Stimulated activated naive CD4-positive, alpha-beta T cell treated with Interleukin-2 at 50 U/mL for 16 hours (primary cell): ENCODE measurements at places on chromosomes 4 and X.
A peak's percentile ranks its signal among the peaks of the same experiment; 100 is the strongest.

DNA sequence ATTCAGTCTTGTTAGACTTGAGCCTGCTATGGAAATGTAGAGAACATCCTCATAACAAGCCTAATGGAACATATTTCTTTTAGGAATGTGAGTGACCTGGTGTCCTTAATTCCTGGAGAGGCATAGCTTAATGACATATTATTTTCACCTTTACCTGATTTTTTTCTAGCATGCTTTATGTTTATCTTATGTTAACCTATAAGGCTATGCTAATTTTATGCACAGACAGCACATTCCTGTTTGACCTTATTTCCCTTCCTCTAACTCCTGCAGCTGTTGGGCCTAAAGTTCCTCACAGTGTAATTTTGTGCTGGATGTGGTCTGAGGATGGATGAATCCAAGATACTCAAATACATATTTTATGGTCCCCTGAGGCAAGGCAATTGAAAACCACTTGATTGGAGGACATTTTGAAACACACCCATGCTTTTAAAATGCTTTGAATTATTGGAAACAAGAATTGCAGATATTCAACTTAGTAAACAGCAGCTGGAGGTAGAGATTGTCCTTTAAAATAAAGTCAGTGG is 111.5 kb downstream of the LARP7 start:
- DNase-seq, result no peak

- DNase-seq, result no peak
Observed at GRCh38 chr4:15245006-15245530, 182.8 kb upstream of the C1QTNF7 start.

- DNase-seq, result peak; percentile 10
Observed at GRCh38 chr4:54942721-54943120, 182.7 kb downstream of the KDR start.

DNA sequence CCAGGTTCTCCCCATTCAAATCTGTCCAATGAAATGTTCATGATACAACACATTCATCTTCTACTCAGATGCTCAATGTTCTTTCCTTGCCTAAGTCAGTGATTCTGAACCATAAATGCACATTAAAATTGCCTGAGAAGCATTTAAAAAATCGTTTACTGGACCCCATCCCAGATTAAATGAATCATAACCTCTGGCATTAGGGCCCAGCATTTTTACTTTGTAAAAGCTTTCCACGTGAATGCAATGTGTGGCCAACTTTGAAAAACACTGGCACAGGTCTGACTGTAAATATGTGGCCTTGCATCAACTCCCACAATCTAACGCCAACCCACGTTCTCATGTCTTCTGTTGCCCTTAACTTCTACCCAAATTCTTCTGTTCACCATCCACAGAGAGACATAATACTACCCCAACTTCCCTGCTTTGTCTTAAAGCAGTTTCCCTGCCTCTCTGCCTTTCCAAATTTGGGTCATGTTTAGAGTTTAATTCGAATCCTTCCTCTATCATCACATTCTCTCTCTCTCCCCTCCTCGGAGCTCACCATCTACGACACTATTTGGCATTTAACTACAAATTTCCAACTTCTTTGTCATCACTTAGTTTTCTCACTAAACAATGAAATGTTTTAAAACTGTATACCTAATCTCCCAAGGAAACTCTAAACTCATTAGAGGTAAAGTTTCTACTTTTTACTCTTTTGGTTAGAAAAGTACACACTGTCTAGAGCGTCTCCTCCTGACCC is 78.7 kb downstream of the PRKG2 start:
- no peak for DNase-seq

DNA sequence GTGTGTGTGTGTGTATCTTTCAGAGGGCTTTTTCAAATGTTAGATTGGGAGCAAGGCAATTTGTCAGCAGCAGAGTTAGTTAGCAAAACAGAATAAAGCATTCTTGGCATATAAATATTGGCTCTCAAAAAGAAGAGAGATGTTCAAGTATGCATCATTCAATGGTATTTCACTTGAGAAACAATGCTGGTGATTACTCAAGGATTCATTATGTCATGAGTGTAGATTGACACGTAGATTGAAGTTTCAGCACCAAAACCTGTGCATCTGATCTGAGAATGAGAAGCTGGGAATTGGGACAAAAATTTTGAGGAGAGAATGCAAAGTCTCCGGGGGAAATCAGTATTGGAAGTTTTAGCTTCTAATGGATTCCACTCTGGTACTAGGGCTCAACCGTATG is 241.4 kb downstream of the FRMPD4 start:
- DNase-seq, result no peak

DNA sequence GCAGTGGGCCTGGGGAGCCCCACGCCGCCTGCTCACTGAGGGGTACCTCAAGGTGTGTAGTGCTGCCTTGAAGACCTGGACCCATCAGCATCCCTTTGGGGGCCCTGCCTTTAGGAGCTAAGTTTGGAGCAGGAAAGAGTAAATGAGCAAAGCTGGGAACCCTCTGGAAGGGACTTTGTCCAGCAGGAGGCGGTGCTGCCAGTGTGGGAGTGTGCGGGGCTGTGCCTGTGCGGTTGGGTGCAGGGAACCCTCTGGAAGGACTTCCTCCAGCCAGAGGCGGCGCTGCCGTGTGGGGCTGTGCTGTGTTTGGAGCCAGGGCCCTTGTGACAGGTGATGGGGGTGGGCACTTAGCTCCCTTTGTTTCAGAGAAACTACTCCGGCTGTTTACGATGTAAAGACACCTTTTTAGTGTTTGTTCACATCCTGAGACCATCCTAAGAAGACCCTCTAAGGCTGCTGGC is 25.8 kb downstream of the RGS12 start:
- no peak for DNase-seq

DNA sequence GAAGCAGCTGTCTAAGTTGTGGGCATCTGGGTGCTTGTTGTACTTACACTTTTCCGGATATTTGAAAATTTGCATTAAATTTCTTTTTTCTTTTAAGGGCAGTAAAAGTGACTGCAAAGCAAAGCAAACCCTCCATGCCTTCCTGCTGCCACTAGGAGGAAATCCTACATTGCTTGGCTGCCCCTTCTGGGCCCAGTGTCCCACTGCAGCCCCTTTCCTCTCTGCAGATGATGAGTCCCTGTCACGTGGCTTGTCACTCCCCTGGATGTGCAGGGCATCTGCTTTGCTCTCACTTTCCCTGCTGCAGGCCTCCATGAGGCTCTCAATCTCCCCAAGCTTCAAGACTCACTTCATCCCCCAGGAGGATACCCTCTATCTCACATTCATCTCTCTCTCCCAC is 12.7 kb downstream of the TSR2 start:
- DNase-seq, result no peak

- DNase-seq, result no peak
Observed at GRCh38 chrX:103782640-103783039, 6.0 kb downstream of the PLP1 start.

DNA sequence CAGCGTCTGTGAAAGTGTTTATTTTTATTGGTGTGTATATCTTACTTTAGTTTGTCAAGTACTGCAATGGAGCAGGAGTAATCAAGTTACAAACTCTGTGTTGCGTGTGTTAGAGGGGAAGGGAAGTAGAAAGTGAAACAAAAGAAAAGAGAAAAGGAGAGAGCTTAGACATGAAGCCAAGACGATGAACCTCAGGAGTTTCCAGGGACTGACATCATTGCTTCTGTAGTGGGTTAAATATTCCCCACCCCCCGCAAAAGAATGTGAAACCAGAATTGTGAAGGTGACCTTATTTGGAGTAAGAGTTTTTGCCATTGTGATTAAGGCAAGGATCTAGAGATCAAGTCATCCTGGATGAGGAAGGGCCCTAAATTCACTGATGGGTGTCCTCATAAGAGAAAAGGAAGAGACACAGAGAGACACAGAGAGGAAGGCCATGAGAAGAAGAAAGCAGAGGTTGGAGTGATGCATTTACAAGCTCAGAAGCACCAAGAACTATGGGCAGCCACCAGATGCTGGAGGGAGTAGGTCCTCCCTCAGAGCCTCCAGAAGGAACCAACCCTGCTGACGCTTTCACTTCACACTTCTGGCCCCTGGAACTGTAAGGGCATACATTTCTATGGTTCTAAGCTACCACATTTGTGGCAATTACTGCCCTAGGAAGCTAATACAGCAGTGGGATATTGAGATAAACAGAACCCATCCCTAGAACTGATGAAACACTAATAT is 173.6 kb upstream of the SFRP2 start:
- DNase-seq, result no peak

GRCh38 chrX:13220916-13221315 is 98.9 kb downstream of the ATXN3L start:
- DNase-seq, result no peak

GRCh38 chrX:153953342-153953830 is 8.9 kb upstream of the RENBP start:
- DNase-seq, result peak; percentile 61

- DNase-seq, result no peak
Observed at GRCh38 chrX:149513825-149514428, 8.8 kb upstream of the IDS start.

GRCh38 chr4:31620476-31620875 is 900.3 kb downstream of the PCDH7 start:
- no peak for DNase-seq

DNA sequence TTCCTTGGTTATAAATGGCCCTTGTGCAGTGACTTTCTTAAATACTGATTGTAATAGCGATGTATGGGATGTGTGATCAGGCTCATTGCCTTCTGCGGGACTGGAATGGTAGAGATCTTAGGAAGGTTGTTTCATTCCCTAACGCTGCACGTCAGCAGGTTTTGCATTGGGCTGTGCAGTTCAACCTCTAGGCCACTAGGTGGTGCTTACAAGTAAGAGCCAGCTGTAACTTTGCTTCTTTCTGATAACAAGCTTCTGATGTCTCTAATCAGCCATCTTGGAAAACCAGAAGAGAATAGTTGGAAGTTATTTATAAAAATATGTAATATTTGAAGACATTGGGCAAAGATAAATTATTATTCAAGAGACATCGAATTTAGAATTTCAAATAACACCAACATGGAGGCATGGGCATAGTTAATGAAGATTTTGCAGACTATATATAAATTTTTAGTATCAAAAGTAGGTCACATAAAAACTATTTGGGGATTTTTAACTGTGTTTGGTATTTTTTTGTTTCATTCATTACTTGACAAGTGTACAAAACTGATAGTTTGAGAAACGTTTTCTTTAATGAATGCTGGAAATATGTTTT is 339.7 kb upstream of the PCDH7 start:
- DNase-seq, result no peak

DNA sequence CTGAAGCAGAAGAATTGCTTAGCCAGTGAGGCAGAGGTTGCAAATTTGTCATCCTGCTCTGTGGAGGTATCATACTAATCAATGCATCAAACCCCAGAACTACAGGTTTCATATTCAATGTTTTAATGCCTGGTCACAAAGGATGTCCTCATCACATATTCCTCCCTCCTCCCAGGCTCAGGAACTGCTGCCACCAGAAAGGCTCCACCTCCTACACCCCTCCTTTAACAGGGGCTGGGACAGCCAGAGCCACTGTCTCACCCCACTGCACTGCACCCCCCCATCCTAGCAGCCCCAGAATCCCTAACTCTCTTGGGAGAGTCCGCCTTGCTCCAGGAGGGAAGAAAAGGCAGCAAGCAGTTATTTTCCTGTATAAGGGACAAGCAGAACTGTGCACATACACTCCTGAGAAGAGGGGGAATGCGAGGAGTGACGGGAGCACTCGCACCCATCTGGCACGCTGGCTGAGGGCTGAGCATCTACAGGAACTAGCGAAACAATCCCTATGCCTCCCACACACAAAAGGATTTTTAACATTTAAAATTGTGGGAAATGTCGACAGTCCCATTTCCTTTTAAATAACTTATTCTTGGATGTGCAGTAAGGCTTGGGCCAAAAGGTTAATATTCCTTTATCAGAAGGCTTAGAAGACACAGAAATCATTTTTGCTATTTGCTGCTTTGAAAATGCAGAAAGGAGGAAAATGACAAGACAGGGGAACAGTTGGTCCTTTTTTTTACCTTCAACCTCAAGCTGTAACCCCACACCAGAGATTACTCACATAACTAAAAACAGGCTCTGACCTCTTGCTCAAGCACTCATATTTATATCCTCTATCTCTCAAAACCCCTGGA is 27.8 kb downstream of the CD99L2 start:
- no peak for DNase-seq

GRCh38 chrX:153474266-153474665 is 3.9 kb upstream of the HAUS7 start:
- no peak for DNase-seq

- DNase-seq, result no peak
Observed at GRCh38 chr4:75831856-75832405, 70.3 kb downstream of the PPEF2 start.

GRCh38 chr4:89836897-89837384 is at the start of gene SNCA:
Gene SNCA, minus strand, starts transcription at chr4:89837161. Its CDS starts 1,494 bp downstream, at chr4:89835667.
- DNase-seq, result peak; percentile 36

DNA sequence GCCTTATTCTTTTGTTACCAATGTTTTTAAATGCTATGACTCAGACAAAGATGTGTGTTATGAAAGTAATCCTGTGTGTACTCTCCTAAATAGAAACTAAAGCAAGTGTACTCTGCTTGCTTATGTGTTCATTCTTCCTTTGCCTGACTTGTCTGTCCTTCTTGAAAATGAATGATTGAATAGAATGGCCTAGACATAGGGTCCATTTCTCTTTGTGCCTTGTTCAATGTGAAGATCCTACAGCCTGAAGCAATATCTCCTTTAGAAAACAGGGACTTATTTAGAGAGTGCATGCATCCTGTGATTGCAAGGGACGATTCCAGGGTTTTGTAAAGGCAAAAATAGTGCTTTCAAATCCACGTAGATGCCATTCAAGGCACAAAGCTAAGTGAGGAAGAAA is 343.6 kb upstream of the TACR3 start:
- no peak for DNase-seq

DNA sequence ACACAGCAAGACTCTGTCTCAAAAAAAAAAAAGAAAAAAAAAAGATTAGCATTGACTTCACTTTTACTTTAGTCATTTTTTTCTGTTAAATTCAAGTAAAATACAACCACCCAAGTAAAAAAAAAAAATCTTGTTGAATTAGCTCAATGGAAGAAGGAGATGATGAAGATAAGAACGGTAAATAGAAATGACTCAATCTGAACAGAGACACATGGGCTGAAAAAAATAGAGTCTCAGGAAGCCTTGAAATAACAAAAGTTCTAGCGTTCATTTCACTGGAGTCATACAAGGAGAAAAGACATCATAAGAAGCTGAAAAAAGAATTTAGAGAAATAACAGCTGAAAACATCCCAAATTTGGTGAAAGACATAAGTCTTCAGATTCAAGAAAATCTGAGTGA is 75.5 kb downstream of the CASP3 start:
- no peak for DNase-seq

DNA sequence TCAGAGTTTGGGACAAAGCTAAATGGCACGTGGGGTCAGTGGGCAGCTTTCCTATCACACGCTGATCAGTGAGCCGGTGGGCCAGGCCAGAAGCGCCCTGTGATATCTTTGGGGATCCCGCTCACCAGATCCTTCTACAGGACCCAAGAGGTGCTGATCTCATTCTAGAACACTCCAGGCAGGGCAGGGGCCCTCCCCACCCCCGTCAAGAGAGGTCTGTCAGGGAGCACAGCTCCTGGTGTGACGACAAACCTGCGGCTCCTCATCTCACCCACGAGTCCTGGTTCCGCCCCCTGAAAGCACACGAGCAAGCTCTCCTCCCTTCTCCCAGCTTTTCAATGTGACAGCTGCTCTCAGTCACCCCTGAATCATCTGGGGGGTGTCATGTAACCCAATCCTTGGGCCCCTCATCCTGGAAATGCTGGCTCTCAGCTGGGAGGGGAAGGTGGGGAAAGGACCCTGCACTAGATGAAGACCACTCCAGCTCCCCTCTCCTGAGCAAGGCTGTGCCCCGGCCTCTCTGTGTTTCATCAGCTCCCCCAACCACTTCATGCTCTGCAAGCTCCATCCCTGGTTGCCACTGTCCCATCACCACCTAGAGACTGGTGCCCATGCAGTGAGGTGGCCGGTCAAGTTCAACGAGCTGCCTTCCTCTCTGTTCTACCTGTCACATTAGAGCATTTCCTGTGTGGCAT is 4.6 kb downstream of the HCFC1 start:
- peak; percentile 49 for DNase-seq
